ENCODE measurements at places on chromosomes 11 and 22.

GRCh38 chr22:20927940-20928572 is 10.8 kb downstream of the CRKL start:
- no peak for DNase-seq

DNA sequence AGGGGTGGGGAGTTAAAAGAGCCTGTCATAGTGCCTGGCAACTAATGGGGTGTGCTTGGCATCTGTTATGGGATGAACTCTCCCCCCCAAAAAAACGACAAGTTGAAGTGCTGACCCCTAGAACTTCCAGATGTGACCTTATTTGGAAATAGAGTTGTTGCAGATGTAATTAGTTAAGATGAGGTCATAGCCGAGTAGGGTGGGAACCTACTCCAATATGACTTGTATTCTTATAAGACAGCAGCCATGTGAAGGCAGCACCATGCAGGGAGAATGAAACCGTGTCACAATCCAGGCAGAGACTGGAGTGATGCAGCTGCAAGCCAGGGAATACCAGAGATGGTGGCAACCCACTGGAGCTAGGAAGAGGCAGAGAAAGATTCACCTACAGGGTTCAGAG is 394.5 kb downstream of the TENM4 start:
- no peak for DNase-seq

DNA sequence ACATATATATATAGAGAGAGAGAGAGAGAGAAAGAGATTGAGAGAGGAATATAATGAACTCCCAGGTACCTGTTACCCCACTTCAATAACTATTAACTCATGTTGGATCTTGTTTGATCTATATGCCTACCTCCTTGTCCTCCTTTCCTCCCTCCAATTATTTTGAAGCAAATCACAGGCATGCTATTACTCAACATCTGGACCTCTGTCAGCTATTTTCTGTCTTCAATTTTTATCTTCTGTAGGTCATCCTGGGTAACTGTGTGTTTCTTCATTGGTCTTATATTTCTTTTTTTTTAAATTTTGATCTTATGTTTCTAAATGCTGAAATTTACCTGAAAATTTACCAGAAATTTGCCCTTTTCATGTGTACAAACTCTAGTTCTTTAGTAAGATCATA is 24.8 kb downstream of the UVRAG start:
- no peak for DNase-seq

GRCh38 chr11:65423516-65424204 is 1.1 kb downstream of the NEAT1 start:
- DNase-seq: no peak

DNA sequence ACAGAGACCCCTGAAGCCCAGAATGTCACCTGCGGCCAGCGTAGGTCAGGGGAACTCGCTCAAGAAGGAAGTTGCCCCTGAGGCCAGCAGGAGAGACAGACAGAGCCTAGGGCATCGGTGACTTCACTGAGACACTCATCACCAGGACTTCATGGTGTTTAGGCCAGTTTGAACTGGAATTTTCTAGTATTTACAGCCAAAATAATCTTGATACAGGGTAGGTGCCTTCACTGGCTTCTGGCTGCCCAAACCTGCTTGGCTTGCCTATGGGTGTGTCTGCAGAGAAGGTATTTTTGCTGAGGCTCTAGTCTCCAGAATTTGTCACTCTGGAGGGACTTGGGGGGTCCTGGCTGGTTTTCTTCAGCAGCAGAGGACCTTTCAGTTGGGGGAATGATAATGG is 86.6 kb downstream of the FBXO7 start:
- DNase-seq: no peak

DNA sequence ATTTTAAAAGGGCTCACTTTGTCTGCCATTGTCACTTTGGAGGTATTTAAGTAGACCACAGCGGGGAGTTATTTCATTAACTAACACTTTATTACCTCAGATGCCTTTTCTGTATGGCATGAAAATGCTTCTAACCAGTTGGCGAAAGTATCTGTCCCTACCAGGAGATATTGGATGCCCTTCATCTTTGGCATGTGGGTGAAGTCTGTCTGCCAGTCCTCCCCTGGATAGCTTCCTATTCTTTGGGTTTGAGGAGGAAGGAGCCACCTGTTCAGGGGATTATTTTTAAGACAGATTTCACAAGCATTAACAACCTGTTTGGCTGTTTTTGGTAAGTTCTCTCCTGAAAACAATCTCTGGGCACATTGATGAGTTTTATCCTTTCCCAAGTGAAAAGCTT is 17.1 kb downstream of the MS4A6E start:
- DNase-seq: no peak

DNA sequence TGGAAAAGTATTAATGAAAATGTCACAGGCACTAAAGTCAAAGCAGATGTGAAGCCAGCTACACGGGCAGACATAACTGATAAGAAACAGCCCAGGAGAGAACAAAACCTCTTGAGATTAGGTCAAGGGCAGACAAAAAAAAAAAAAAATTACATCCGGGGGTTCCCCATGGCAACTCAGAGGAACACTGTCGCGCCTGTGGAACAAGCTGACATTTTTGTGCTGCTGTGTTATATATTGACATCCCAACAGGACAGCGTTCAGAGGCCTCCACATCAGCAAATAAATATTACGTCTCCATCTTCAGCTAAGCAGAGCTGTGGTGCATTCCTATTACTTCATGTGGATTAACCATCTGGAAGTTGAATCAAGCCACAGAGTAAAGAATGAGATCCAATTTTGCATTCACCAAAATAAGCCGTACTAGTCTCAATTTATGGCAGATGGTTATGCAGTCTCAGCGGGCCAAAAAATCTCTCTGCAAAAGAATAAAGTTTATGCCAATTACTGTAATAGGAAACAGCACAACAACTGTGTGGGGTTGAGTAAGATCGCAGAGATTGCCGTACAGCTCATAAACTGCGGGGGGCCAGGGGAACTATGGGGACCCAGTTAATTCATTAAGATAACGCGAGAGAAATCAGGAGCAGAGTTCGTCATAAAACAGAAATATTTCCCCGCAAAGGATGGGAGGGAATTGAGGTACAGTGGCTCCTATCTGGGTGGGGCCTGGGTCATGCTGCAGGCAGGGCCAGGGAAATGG is 41.3 kb upstream of the MN1 start:
- no peak for DNase-seq

GRCh38 chr11:131397675-131398074 is 27.3 kb downstream of the NTM start:
- DNase-seq: no peak

DNA sequence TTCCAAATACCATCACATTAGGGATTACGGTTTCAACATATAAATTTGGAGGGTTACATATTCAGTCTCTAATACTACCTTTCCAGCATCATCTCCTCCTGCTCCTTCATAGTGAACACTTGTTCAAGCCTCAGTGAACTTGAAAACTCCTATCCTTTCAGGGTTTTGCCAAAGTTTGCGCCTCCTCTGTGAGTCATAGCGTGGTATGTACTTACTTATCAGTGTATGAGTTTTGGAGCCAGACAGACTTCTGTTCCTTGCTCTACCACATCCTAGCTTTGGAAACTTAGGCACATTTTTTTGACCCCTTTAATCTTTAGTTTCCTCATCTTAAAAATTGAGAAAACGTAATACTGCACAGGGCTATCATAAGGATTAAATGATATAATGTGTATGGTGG is 160.1 kb upstream of the ZC3H12C start:
- no peak for DNase-seq

- DNase-seq: peak; percentile 18
Observed at GRCh38 chr11:121194731-121195596, 93.9 kb downstream of the TECTA start.

DNA sequence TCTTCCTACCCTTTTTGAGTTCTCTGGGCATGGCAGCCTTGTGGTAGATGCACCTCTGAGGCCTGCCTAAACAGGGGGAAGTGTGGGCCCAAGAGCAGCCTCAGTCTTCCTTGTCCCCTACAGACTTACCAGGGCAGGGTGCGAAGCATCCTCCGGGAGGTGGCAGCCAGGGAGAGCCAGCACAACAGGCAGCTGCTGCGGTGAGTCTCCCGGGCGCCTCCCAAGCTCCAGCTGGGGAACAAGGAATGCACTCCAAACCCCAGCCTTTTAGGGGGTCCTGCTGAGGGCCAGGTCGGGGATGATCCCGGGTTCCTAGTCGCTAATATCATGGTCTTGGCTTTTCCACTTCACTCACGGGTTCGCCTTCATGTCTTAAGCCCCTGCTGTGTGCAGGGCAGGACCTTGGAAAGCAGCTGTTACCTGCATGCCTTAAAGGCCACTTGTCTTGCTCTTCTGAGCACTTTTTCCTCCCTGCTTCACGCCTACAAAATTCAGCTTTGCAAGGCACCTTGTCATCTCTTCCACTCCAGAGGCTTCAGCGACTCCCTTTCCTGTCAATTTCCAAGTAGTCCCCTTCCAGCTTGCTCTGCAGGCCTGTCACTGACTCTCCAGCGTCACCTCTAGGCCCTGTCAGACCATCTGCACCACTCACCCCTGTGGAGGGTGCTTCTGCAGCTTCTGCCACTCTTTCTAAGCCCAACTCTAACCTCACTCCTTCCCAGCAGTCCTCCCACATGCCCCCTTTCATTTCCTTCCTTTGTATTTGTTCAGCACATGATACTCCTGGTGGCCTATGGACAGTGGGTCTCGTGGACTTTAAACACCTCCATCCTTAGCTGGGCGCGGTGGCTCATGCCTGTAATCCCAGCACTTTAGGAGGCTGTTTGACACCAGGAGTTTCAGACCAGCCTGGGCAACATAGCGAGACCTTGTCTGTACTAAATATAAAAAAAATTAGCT is 57.0 kb downstream of the PISD start:
- no peak for DNase-seq

DNA sequence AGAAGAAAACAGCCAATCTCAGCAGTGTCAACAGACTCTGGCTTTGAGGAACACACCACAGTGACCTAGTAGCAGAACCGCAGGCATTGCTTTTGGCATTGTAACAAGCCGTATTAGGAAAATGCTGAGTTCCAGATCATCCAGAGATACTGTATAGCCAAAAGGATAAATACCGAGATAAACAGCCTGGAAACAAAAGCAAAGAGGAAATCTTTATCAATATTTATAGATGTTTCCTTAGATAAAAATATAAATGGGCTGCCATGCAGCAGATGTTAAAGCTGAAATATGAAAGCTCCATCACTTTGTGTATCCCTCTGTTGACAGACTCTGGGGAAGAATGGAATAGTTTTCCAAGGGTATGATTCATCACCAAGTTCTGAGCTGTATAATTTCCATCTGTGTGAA is 98.9 kb upstream of the TP53AIP1 start:
- no peak for DNase-seq

DNA sequence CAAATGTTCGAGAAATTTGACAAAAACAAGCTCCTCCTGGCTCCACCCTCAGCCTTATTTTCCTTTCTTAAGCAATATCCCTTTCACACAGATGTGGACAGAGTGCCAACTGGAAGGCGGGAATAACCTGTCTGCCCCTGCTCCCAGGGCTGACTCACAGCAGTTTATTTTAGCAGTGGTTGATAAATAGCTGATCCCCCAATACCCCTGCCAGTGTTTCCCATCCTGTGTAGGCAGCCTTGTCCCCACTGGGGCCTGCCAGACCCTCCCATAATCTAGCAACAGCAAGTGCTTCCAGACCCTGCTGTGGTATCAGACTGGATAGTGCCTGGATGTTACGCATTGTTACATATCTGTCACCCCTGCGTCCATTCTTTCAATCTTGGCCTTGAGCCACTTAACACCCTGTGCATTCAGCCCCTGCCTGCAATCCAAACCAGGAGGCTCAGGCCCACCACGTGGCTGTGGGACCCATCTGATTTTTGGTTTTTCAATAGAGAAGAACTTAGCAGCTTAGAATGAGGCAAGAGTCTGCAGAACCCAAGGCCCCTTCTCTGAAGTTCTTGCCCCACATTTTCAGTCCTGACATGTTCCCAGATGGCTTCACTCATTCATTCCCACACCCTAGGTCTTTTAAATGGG is 53.7 kb downstream of the PARVA start:
- peak; percentile 51 for DNase-seq

GRCh38 chr11:12716816-12717215 is 42.6 kb downstream of the TEAD1 start:
- no peak for DNase-seq

DNA sequence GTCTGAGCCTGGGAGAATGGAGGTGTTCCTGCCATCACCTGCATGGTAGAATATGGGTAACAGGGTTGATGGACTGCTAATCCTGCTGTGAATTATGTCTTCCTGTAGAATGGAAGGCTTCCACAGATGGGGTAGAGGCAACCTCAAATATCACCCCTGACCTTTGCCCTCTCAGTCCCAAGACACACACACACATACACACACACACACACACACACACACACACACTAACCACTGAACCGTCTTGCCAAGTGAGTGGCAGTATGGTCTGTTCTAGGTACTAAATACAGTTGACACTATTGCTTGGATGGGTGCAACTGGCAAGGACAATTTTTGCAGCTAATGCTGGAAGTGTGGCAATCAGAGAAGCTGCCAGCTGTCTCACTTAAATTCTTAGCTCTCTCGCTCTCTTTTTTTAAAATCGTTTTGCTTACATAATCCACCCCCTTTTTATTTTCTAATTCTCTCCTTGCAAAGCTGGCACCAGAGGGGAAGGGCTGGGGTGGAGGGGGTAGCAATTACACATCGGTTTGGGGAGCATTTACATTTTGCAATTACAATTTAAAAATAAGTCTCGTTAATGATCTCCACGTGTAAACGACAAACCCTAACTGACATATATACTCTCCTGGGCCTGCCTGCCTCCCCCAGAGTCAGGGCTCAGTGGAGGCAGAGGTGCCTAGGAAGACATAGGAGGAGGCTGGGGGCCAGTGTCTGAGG is 162.6 kb downstream of the FEZ1 start:
- DNase-seq: no peak

DNA sequence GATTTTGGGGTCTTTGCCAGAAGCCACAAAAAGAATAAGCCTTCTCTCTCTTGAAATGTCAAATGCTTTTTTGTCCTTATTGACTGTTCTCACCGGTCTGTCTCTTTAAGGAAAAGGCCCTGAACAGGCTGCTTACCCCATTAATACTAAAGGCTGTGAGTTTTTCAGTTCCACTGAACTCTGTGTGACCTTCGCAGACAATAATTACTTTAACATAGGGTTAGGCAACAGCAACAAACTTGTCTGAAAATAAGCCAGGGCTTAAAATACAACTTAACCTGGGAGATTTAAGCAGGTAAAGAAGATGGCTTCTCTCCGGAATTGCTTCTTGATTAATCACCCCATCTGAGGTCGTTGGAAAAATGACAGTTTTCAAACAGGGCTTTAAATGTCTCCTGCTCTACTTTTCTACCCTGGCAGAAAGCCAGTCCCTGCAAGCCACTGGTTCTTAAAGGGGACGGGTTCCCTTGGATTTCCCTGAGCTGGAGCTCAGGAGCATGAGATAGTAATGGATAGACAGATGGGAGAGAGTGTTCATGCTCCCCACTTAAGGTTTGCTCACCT is 69.4 kb downstream of the ARL14EP start:
- DNase-seq: no peak

GRCh38 chr11:59804061-59804460 is 6.5 kb downstream of the MRPL16 start:
- DNase-seq: no peak

- no peak for DNase-seq
Observed at GRCh38 chr22:49549256-49550140, 278.2 kb downstream of the BRD1 start.

GRCh38 chr11:34013898-34014571 is 37.5 kb upstream of the CAPRIN1 start:
- no peak for DNase-seq

- no peak for DNase-seq
Observed at GRCh38 chr11:120484722-120485121, 26.8 kb upstream of the GRIK4 start.

All from HS-5 (cell line).